HT-29 (cell line): ENCODE measurements at places on chromosomes 7 and 10. TPM values are rescaled to one million over a fixed set of nuclear protein-coding genes. Genes with fewer than 3 reads are reported as not detected.

ATAD1 gene
- total RNA-seq, result 12.7 and 18.0 TPM in 2 replicates

ZNF736 gene
- 0.46 and 1.4 TPM in 2 replicates for total RNA-seq

RELN gene
- total RNA-seq, result not detected in 2 replicates

HACD1 gene
- total RNA-seq, result 28.9 and 35.8 TPM in 2 replicates

DNA sequence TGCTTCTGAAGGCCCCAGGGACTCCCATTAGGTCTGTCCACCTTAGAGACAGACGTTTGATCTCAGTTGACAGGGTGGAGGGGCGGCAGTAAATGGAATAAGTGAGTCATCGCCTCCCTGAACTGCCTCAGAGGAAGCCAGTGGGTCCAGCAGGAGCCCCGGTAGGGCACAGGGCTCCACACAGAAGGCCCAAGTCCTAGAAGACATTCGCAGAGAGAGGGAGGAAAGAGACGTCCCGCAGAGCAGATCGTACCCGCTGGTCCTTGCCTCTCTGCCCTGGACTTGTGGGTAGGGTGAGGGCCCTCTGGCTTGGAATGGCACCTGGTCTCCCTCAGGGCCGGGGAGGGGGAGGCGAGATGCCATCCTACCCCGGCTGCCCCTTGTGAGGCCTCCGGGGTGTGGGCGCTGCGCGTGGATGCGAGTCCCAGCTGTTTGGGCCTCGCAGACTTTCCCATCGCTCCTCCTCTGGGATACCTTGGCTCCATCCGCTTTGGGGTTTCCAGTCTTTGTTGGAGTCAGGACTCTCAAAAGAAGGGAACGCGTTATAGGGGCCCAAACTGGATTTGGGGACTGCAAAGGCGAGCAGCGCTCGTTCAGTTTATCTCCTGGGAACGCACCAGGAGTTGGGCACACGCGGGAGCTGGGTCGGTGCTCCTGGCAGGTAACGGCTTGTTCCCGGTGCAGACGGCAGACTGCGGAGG, 5.1 kb downstream of the TLX1 start:
- no peak for DNase-seq

VENTX gene
- not detected in 2 replicates for total RNA-seq

AGAP9 gene
- 6.5 and 7.1 TPM in 2 replicates for total RNA-seq

VWA2 gene
- total RNA-seq, result 30.2 and 31.6 TPM in 2 replicates

DNA sequence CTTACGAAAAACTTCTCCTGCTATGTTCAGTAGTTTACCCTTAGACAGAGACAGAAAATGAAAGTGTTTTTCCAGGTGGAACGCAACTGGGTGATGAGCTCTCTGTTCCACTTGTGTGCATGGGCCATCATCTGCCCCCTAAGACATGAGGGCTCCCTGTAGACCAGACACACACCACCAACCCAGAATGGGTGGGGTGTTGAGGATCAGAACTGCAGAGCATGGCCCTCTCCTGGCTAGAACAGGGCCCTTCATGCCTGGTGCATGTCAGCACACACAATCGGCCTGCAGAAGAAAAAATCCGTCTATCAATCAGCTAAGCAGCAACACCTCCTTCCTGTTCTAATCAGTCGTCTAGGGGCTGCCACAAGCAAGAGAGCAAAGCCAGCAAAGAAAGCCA, 186.2 kb upstream of the INHBA start:
- DNase-seq, result no peak

DNA sequence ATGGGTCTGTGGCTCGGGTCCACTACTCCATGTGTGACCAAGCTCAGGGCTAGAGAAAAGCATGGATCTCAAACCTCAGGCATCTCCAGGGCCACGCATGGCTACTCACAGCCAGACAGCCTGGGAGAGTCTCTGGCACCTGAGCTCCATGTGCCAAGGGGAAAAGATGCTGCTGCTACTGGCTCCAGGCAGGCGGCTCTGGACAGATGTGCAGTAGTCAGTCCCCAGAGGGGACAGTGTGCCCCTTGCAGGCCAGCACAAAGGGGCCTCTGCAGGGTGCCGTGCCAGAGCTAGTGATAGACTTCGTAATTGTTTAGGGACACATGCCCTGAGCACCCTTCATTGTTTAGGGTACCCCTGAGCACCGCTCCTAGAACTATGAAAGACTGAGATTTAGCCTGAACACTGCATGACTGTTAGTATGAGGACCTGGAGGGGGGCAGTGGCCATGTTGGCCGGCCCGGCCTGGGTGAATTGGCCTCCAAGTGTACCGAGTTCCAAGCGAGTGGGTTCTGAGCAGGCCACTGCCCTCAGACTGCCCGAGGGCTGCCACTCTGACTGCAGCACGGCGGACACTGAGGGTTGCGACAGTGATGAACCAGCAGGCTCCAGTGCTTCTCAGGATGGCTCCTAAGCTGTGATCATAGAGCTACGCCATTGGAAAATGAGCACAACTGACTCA, 80.7 kb downstream of the TCERG1L start:
- DNase-seq, result no peak

SFTPA1 gene
- not detected in 2 replicates for total RNA-seq

GRCh38 chr10:71974489-71975021, 10.4 kb downstream of the CHST3 start:
- DNase-seq, result peak; percentile 43

- no peak for DNase-seq
These were observed 23.8 kb upstream of the GSDME start for GRCh38 chr7:24781106-24781505.
